Stimulated activated CD4-positive, alpha-beta T cell treated with anti-CD3 and anti-CD28 coated beads, Interleukin-12 subunit alpha, Interleukin-12 subunit beta, amount 100 ng/mL, for 24 hours (primary cell): ENCODE measurements at places on chromosomes 2 and 18.

- DNase-seq, result no peak
These were observed 366.8 kb downstream of the TGIF1 start for GRCh38 chr18:3816610-3817363.

DNA sequence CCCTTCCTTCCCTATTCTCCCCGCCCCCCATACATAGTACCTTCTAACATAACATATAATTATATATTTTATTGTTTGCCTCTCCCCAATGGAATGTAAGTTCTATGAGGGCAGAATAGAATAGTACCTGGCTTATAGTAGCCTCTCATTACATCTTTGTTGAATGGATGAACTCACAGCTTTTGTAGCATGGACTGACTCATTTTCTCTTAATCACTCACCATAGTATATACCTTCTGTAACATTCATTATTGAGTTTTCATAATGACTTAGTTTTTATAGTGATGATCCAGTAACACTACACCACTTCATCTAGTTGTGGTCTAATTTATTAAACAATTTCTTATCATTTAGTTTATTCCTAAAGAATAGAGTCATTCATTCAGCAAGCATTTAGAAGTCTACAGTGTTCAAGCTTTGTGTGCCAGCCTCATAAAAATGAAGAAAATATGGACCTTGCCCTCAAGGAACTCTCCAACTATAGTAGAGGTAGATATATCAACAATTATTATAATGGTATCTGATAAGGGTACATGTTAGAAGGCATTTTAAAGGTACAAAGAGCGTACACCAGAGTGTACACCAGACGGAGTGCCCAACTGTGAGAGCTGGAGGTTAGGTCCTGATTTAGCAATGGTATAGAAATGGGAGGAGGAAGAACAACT, 31.1 kb downstream of the NCOA1 start:
- no peak for DNase-seq

- no peak for DNase-seq
These were observed 200.1 kb downstream of the BCL11A start for GRCh38 chr2:60353406-60353800.

GRCh38 chr2:158498043-158498748, 41.4 kb downstream of the PKP4 start:
- DNase-seq, result no peak

- no peak for DNase-seq
These were observed 250.1 kb downstream of the PRKCE start for GRCh38 chr2:45901468-45902032.

DNA sequence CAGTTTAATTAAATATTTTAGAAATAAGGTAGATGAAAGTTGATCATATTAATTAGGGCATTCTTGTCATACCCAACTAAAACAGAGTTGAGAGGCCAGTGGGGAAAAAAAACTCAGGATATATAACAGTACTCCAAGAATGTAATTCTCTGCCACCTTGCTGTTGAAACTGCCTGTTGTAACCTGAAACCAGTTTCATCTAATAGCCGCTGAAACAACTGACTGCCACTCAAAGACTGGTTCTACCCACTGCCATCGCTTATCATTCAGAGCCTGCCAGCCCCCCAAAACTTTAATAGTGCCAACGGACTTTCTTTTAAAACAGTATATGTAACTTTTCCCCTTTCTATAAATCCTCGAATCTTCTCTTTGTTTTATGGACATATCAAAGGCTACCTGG, 37.7 kb upstream of the FSIP2 start:
- DNase-seq, result no peak
